ENCODE measurements at places on chromosomes 7 and 10.

- no peak for DNase-seq
Observed at GRCh38 chr10:118571123-118571522, 24.3 kb downstream of the PRLHR start.

GRCh38 chr7:94392393-94392786, 2.3 kb upstream of the COL1A2 start:
- no peak for DNase-seq

GRCh38 chr7:124399941-124400340, 365.7 kb downstream of the GPR37 start:
- DNase-seq: no peak

DNA sequence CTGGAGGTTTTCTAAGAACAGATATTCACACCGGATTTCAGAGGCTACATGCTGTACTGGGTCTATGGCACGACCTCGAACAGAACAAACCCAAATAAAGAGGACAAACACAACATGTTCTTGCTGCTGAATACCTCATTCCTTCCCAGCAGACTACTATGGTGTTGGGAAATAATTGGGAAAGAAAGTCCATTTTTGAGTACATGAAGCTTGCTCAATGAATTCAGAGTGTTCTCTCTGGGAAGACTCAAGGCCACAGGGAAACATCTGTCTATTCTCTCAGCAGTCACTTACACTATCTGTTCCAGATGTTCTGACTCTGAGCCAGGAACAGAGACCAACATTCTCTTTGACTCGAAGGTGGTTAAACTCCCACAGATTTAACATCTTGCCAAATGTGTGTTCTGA, 30.9 kb downstream of the LAMB1 start:
- DNase-seq: no peak

GRCh38 chr7:37467002-37467401, 18.3 kb upstream of the ELMO1 start:
- DNase-seq: no peak

DNA sequence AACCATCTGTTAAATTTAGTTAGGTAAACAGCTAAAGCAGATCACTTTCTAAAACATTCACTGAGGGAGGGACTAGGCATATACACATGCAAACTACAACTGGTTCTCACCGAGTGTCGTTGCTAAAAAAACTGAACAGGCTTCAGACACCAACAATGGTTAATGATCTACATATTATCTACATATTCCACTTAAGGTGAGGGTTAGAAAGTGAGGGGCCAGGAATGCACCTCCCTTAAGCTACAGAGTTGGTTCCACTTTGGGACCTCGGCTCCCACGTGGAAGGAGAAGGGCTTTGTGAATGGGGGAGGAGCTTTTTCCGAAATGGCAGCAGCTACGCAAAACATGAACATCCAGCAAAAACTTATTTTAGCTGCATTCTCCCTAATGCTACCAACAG, 5.8 kb downstream of the CTBP2 start:
- no peak for DNase-seq

GRCh38 chr10:16893664-16894063, 76.4 kb upstream of the RSU1 start:
- DNase-seq: no peak

DNA sequence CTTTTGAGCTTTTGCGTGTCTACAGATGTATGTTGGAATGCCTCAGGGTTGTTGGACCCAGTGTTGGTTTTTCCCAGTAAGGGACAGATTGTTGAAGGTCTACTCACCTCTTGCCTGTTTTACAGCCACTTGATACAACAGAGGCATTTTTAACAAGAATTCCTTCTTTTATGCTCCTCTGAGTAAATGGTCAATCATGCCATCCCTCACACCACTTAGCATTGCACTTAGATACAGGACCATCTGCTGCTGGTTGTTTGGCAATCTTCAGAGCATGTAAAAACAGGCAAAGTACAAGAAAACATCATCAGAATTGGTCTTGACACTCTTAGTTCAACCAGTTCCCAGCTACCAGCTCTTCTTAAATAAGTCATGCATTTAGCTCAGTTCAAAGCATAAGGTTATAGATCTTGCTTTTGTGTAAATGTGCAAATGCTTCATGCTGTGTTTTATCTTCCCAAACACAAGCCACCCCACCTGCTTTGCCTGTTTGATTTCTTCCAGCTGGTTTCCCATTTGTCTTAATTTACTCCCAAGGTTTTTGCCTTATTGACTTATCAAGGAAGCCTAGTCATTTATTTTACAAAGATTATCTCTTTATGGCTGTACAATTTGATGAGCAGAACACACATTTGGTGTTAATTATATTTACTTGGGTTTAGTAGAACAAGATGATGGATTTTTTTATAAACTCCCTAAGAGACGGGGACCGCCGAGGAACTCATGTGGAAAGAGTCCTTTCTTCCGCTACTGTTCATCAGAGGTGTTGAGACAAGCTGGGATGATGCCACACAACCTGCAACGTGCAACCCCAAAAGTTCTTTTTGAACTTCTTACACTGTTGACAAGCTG, 136.6 kb downstream of the AHR start:
- DNase-seq: no peak
